ENCODE measurements at places on chromosomes 1 and 21.

DNA sequence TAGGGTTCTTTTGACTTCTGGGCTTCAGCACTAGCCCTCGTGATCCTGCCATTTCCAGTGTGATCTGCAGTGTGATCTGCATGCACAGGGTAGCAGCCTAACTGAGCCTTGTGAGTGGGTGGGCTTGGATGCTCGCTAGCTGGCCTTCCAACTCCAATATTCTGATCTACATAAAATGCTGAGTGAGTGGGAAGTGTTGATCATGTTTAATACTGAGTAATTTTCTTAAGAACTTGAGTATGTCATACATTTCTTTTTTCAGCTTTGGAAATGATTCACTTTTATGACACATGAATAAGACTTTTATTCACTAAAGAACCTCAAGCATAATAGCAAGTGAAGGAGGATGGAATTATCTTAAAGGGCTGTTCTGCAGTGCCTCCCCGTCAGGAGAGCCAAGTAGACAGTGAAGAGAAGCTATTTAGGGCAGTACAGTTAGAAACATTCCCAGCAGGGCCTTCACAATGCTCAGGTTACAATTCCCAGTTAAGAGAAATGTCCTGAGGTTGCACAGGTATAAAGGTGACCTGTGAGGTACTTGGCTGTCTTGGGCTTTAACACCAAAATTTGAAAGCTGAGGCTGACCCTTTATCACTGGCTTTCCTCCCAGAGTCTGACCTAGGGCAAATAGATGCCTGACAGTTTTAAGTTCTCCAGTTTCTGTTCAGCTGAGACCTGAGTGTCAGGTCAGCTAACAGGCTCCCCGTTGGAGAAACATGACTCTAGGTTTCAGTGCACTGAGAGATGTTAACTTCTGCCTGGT lies 29.1 kb upstream of the LRRC8C start:
- no peak for DNase-seq

- no peak for DNase-seq
Measured at GRCh38 chr1:15016526-15016925, 137.0 kb upstream of the TMEM51 start.

DNA sequence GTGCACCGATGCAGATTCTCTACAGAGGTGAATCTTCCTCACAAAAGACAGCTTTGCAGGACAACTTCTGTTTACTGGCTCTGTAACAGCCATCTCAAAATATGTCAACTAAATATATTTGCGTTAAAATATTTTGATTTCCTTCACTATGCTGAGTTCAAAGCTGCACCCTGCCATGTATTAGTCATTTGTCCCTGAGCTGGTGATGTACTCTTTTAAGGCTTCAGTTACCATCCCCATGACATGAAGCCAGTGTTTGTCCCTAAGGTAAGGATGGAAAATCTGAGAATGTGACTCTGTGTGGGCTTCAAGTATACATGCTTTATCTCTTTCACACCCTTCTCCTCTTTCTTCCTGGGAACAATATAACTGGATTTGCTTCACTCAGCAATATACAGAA lies 70.2 kb upstream of the BTG3 start:
- DNase-seq, result no peak

DNA sequence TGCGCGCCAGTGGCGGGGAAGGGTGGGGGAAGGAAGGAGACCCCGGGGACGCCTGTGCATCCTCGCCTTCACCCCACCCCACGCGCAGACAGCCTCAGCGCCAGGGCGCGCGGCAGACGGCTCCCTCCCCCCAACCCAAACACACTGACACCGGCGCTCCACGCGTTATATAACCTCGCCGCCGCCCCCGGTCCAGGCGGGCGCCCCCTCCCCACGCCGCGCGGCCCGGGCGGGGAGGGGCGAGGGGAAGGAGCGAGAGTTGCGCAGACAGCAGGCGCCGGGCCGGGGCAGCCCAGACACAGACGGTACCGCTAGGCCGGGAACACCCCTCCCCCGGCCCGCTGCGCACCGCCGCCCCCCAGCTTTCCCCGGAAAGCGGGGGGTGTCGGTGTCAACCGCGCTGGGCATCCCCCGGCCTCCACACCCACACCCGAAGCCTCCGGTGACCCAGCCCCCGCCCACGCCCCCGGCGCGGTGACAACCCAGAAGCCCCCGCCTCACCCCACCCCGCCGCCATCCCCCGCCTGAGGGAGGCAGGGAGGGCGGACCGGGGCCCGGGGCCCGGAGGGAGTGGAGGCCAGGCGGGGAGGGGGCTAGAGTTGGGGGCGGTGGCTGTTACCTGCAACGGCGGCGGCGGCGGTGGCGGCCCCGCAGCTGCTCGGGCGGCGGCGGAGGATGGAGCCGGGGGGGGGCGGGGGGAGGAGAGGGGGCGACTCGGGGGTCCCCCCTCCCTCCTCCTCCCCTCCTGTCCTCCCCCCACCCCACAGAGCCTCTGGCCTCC lies 432 bp downstream of the AKT3 start:
- peak; percentile 51 for DNase-seq

- no peak for DNase-seq
Measured at GRCh38 chr1:156591181-156591431, 470 bp upstream of the NAXE start.

DNA sequence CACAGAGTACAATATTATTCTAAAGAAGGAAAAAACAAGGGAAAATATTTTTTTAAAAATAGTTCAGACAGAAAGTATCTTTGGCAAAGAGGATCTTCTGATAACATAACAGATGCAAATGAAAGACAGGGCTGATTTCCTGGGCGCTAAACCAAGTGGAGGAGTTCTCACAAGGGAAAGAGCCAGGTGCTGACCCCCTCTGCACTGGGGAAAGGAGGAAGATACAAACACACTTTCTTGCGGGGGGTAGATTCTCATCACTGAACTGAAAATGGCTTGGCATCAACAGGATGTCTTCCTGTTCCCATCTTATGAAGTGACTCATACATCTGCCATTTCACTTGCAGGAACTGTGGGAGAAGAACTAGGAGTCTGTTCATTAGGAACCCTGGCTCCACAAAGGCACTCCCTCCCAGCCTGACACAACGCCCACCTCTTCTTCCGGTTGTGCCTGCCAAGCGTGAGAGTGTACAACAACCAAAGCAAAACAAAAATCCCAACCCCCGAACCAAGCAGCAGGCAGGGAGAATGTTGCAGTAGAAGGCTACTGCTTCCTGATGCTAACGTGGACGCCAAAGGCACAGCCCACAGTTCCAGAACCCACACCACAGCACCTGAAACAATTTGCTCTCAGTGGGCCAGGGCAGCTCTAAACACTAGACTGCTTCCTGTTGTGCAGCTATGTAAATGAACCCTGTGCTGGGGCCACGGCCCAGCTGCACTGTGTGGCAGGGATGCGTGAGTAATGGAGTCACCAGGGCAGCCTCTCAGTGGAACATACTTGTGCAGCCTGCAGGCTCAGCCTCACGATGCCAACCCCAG lies 51.0 kb downstream of the GADD45A start:
- DNase-seq, result peak; percentile 98

- no peak for DNase-seq
Measured at GRCh38 chr21:29340228-29340627, 41.5 kb downstream of the BACH1 start.

- no peak for DNase-seq
Measured at GRCh38 chr1:47669081-47669585, 231.3 kb downstream of the FOXD2 start.

- no peak for DNase-seq
Measured at GRCh38 chr1:182280504-182280900, 111.1 kb downstream of the GLUL start.

GRCh38 chr1:206713910-206714312 lies 29.2 kb downstream of the MAPKAPK2 start:
- no peak for DNase-seq

GRCh38 chr1:166174108-166174507 lies 7.3 kb upstream of the FAM78B start:
- DNase-seq, result no peak

DNA sequence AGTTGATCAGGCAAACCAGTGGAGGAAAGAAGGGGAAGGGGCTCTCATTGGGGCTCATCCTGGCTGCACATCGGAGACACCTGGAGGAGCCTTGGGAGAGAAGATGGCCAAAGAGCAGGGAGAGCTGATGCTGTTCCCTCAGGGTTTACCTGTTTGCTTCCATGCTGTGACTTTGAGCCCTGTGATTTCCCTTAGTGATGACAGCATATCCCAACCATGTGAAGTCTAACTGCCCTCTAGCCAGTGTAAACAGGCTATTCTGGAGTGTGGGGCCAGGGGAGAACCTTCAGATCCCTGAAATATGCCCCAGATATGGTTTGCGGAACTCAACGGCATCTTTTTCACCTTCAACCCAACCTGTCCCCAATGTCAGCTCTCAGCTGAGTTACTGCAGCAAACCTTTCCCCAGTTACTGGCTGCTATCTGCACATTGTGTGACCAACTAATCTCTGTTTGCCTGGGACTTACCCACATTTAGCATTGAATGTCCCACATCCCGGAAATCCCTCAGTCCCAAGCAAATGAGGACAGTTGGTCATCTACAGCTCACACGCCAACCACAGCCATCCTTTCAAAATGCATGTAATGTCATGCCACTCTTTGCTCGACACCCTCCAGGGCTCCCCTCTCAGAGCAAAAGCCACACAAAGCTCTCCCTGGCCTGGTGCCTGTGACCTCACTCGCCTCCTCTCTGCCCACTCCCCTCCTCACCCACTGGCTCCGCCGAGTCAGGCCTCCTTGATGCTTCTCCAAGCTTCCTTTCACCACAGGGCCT lies 242.3 kb downstream of the KCNJ6 start:
- no peak for DNase-seq

DNA sequence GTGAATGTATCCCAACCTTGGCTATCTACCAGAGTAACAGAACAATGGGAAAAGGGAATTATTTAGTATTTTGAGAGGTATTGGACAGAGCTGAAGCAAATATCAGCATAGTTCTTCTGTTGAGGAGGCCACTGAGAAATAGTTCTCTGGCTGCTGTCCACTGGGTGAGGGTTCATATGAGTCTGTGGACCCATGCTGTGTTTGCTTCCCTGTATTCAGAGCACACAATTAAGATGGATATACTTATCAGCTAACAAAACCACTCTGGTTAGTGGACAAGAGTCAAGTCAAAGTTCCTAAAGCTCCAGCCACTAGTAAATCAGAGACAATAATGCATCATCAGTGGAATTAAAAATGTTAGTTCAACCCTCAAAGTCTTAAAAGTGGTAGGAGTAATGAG lies 66.1 kb downstream of the RGS18 start:
- no peak for DNase-seq

DNA sequence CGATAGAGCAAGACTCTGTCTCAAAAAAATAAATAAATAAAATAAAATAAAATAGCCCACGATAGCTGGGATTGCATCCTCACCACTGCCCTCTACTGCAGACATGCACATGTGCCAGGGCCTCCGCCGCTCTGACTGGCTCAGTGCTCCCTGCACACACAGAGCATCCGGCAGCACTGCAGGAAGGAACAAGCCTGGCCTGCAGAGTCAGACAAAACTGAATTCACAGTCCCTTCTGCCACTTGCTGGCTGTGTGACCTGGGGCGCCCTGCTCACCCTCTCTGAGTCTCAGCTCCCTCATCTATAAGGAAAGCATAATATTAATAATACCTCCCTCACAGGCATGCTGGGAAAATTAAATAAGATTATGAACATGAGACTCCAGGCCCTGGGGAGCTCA lies 35.4 kb downstream of the CSMD2 start:
- DNase-seq, result no peak

DNA sequence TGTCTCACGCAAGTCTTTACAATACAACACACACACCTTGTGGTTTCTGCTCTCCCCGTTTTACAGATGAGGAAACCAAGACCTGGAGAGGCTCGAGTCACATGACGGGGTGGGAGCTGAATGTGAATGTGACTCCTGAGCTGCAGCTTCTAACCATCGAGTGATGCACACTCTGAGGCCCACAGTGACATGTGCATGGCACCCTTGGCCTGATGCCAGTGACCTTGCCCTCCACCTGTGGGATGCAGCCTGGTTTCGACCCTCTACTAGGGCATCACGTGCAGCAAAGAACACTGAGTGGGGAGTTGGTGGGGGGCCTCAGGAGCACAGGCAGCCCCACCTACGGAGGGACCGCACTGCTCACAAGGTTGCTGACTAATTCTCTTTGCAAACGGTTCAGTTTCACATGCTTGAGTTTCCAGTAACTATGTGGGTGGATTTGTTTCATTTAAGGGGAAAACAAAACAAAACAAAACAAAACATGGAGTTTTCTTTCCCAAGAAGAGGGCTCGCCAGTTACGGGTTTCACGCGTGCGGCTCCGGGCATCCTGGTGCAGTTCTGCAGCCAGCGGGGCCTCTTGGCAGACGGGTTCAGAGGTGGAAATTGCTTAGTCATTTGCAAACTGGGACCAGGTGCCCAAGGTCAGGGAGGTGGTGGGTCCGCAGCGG lies 22.9 kb downstream of the SPSB1 start:
- peak; percentile 57 for DNase-seq

DNA sequence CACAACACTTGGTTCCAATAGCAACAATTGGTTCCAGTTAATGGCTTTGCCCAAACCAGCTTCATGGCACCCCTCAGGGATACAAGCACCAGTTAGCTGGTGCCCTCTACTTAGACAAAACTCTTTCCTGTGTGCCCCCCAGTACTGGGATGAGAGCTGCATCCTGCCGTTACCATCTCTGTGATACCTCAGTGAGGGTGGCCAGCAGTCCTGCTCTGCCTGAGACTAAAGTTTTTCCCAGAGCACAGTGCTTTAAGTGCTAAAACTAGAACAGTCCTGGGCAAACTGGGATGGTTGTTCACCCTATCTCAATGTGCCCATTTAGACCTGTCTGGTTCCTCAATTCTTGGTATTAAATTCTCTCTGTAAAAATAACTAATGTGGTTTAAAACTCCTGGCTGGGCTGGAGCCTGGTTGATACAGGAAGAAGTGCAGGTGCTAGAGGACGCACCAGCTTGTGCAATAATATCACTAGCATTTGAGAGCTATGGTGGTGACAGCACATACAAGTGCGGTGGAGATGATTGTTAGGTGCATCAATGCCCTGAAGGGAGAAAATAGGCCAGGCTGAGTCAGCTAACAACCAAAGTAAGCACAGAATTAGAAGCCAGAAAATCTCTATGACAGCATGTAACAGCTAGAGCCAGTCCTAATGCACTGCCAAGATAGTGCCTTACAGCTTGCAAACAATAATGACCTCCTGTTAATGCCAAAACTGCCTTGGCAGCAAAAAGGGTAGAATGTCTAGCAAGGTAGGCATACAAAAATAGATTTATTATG lies 179.8 kb upstream of the GALNT2 start:
- no peak for DNase-seq

DNA sequence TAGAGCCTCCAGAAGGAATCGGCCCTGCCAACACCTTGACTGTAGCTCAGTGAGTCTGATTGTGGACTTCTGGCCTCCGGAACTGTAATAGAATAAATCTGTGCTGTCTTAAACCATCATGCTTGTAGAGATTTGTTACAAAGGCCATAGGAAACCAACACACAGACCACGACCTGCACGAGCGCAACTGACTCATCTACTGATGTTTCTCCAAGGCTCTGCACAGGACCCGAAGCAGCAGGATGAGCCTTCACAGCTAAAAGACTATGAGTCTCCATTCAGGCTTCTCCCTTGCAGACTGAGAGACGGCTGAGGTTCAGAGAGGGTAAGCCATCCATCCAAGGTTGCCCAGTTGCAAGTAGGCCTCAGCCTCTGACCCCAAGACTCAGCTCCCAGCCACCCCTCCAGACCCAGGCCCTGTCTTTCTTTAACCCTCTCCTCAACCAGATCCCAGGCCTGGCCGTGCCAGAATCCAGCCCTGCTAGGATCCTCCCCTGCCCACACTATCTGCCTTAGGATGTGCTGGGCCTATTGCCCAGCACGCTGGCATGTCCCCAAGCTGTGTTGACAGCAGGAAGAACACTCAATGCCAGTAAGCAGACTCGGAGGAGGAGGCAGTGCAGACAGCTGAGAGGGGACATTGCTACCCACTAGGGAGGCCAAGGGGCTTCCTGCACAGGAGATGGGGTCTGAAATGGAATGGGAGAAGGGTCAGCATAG lies 109.0 kb downstream of the HMGB4 start:
- no peak for DNase-seq
